ENCODE measurements at places on chromosomes 6 and 20.

DNA sequence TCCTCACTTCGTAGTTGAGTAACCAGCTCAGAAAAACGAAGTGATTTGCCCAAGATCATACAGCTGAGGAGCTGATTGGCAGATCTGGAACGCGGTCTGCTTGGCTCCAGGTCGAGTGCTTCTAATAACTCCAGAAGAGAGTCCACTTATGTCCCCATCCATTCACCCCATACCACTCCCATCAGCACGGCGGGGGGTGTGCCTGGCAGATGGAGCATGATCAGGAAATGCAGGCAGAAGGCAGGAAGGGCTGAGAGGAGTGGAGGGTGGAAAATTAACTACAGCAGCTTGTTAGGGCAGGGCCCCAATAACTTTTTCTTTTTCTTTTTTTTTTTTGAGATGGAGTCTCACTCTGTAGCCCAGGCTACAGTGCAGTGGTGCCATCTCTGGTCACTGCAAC, 15.0 kb downstream of the FITM2 start:
- no peak overlapping the region for H3K27ac ChIP-seq
- H3K27me3 ChIP-seq: no peaks in the 10 kb centered on the region
- no peak overlapping the region for H3K4me3 ChIP-seq
- H3K4me1 ChIP-seq: no peaks in the 10 kb centered on the region
- DNase-seq: no peak
- H3K36me3 ChIP-seq: peaks cover 4% of the 10 kb centered on the region

DNA sequence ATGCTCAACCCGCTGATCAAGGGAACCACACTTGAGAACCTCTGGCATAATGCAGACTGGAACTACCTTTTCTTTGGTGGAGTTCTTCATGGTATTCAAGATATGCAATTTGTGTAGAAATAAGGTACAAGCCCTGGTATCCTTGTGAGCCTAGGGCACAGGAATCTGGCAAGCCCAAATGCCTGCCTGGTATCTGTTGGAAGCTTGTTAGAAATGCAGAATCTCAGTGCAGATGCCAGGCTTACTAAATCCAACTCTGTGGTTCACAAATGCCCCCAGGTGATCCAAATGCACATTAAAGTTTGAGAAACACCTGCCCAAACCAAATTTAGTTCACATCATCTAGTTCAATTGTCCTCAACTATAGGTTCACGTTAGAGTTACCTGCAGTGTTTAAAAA, 159.8 kb upstream of the LAMP5 start:
- no peaks in the 10 kb centered on the region for H3K27me3 ChIP-seq
- peaks cover 6% of the 10 kb centered on the region for H3K4me1 ChIP-seq
- no peak for DNase-seq
- H3K4me3 ChIP-seq: no peak overlapping the region
- no peaks in the 10 kb centered on the region for H3K36me3 ChIP-seq

DNA sequence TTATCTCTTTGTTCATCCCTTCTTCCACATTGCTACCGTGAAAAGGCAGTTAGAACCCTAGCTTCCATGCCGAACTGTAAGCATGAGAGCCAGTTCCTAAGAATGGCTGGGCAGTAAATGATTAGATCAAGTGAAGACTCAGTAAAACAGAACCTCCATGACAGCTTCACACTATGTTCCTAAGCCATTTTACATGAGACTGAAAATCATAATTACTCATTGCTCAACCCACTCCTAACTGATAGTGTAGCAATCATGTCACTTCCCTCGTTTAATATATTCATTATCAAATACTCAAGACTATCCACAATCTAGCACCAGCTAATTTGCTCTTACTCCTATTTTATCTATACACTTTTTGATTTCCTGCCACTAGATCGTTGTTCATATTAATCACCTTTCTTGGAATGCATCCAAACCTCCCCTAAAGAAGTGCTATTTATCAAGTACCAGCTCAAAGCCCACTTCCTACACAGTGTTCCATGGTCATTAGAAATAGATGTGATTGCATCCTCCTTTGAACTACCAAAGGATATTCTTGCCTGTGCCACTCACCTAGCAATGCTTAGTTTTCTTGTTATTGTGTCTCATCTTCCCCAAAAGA, 6.0 kb downstream of the TMEM30A start:
- no peak for DNase-seq
- H3K27ac ChIP-seq: peak overlapping the region; percentile 37
- peaks cover 35% of the 10 kb centered on the region for H3K4me1 ChIP-seq
- H3K36me3 ChIP-seq: peaks cover 40% of the 10 kb centered on the region

DNA sequence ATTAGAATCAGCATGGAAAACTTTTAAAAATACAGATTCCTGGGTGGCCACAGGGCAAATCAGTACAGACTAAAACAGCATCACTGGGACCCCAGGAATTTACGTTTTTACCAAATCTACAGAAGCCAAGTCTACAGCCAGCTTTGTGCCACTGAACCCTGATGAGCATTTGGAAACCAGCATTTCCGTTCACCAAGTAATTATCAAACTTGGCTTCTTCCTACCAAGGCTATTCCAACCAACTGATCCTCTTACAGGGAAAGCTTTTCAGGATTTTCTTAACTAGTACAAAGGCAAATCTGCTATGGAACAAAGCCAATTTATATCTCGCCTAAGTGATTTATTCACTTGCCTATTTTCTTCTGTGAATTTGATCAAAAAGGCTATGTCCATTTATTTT, 47.0 kb downstream of the PLAGL1 start:
- H3K27me3 ChIP-seq: peaks cover 3% of the 10 kb centered on the region
- H3K4me3 ChIP-seq: no peak overlapping the region
- no peak overlapping the region for H3K27ac ChIP-seq
- peaks cover 76% of the 10 kb centered on the region for H3K4me1 ChIP-seq
- peaks cover 25% of the 10 kb centered on the region for H3K36me3 ChIP-seq

DNA sequence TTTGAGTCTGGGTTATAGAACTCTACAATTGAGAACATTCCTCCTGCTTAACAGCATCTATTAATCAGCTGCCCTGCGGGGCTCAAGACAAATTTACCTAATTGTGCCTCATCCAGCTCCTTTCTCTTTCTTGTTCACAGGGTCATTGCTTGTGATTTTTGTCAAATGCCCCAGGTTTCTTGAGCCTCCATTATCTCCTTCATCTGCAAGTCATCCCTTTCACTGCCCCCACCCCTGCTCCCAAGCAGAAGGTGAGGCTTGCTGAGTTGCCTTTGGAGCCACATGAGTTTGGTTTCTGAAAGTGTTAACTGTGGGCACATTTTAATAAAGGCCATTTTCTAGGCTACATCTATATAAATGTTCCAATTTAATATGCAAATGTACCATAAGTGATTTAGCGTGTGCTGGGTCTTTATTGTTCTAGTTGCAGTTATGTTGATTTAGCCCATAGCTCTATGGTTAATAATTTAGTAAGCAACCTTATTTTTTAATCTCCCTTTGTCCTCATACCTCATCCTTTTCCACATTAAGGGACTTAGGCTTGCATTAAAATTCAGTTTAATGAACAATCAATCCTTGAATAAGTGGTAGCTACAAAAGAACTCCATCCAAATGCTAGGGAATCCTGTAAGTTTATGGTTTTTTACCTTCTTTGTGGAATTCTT, 56.1 kb downstream of the VSTM2L start:
- no peak for DNase-seq
- no peak overlapping the region for H3K4me3 ChIP-seq
- no peaks in the 10 kb centered on the region for H3K36me3 ChIP-seq
- peaks cover 16% of the 10 kb centered on the region for H3K27me3 ChIP-seq

GRCh38 chr6:144835322-144835973, 550.3 kb downstream of the UTRN start:
- peaks cover 43% of the 10 kb centered on the region for H3K36me3 ChIP-seq
- H3K27ac ChIP-seq: peak overlapping the region; percentile 57
- no peaks in the 10 kb centered on the region for H3K4me1 ChIP-seq
- no peaks in the 10 kb centered on the region for H3K27me3 ChIP-seq
- no peak overlapping the region for H3K4me3 ChIP-seq
- no peak for DNase-seq

DNA sequence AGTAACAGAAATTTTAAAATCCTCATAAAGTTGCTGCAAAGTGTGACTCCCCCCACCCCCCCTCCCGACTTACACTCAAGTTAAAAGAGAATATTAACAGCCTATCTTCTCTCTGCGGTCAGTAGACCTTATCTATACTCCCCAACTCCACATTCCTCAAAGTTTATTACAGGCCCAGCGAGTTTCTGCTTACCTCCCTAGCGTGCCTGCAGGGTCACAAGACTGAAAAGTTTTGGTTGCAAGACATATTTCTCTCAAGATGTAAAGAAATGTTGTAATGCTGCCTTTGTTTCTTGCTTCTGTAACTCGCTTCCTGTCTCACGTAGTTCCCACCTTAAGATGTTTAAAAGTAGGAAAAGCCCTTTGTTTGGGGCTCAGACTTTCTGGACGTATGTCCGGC, 699.6 kb downstream of the PHF3 start:
- no peaks in the 10 kb centered on the region for H3K36me3 ChIP-seq
- no peak for DNase-seq
- no peaks in the 10 kb centered on the region for H3K27me3 ChIP-seq
- no peak overlapping the region for H3K27ac ChIP-seq
- no peak overlapping the region for H3K4me3 ChIP-seq
- H3K4me1 ChIP-seq: no peaks in the 10 kb centered on the region

DNA sequence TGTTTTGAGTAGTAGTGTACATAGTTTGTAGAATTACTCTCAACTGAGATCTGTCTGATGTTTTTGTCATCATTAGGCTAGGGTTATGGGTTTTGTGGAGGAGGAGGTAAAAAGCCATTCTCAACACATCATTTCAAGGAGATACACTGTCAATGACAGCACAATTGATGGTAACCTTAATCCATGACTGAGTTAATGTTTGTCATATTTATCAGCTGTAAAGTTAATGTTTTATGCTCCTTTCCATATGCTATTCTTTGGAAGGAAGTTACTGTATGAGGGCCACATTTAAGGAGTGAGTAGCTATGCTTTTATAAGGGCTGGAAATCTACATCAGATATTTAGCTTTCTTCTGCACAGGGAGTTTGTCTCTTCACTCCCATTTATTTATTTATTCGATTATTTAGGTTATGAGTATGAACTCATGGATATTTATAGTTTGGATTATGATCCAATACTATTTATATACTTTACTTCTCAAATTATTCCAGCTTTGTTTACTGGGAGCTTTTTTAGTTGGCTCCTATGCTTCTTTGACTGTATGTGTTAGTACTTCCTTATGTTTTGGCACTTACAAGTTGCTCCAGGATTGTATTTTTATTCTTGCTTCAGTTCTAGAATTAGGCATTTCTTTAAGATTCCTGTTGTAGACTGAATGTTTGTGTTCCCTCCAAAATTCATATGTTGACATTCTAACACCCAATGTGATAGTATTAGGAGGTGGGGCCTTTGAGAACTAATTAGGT, 156.6 kb upstream of the HCRTR2 start:
- H3K27ac ChIP-seq: no peak overlapping the region
- no peak for DNase-seq
- H3K36me3 ChIP-seq: no peaks in the 10 kb centered on the region
- no peak overlapping the region for H3K4me3 ChIP-seq
- H3K27me3 ChIP-seq: no peaks in the 10 kb centered on the region
- no peaks in the 10 kb centered on the region for H3K4me1 ChIP-seq

DNA sequence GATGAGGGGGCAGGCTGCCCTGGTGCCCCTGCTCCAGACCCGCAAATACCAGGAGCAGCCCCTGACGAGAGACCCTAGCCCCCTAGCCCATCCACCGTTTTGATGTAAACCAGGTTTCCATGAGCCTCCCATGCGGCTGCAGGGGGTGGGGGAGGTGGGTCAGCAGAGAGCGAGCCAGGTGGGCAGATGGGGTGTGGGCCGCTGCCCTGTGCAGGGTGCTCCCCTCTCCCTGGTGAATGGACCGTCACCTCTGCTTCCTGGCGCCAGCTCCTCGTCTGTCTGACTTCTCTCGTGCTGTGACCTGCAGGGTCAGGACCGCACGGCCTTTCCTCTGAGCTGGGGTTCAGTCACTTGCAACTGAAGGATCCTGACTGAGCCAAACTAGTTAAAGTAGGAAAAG, 15.7 kb upstream of the BHLHE23 start:
- peaks cover 35% of the 10 kb centered on the region for H3K27me3 ChIP-seq
- DNase-seq: no peak
- H3K36me3 ChIP-seq: no peaks in the 10 kb centered on the region
- peaks cover 5% of the 10 kb centered on the region for H3K4me1 ChIP-seq

DNA sequence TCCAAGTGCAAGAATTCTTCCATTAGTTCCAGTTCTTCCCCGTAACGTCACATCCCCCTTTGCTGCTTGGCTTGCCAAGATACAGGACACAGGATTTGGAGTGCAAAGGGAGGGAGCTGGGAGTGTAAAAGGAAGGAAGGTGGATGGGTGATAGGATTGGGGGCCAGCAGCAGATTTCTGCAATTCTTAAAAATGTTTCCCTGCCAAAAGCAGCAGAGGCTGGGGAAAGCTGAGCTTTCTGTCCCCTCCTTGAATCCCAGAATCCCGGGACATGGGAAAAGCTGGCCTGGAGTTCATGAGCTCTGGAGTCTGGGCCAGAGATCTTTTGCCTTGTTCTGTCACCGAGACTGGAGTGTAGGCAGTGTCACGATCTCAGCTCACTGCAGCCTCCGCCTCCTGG, 60.0 kb upstream of the EPB41L1 start:
- H3K27me3 ChIP-seq: peaks cover 33% of the 10 kb centered on the region
- H3K27ac ChIP-seq: peak overlapping the region; percentile 74
- peaks cover 36% of the 10 kb centered on the region for H3K4me1 ChIP-seq
- no peaks in the 10 kb centered on the region for H3K36me3 ChIP-seq

DNA sequence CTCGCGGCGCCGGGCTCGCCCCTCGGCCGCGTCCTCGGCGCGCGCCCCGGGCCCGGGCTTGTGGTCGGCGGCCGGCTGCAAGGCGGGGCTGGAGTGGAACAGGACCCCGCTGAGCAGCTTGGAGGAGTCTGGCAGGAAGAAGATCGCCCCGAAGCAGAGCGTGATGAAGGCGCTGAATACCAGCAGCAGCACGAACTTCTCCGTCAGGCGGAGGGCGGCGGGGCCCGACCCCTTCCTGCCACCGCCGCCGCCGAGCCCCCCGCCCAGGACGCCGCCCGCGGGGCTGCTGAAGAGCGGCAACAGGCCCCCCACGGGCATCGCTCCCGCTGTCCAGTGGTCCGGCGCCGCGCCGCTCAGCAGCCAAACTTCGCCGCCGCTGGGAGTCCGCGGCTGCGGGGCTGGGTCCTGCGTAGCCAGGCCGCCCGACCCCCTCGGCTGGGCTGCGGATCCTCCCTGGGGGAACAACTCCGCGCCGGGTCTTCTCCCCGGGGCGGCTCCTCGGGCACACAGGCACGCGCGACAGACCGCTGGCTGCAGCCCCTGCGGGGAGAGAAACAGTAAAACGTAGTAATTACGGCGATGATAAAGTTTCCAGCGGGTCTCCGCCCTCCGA, 707 bp downstream of the MAN1A1 start:
- peak; percentile 75 for DNase-seq
- H3K27me3 ChIP-seq: peaks cover 10% of the 10 kb centered on the region
- no peak overlapping the region for H3K27ac ChIP-seq
- peaks cover 13% of the 10 kb centered on the region for H3K36me3 ChIP-seq
- peak overlapping the region; percentile 99 for H3K4me3 ChIP-seq
- peaks cover 37% of the 10 kb centered on the region for H3K4me1 ChIP-seq

Data from type B pancreatic cell (in vitro differentiated cells).